HS-5 (cell line): ENCODE measurements at places on chromosomes 2 and 18.
A peak's percentile ranks its signal among the peaks of the same experiment; 100 is the strongest.

DNA sequence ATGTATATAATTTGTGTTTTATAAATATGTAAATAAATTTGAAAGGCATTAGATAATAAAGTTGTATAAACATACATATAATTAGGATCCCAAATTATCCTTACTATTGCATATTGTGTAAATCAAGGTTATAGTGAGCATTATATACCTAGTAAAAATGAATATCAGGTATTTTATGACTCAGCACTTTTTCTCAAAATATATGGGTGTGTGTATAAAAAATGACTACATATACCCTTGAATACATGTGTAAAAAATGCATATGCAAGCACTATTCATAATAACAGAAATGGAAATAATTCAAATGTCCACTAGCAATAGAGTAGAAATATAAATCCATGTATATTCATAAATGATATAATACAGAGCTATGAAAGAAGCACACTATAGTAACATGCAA, 870.9 kb upstream of the CNTNAP5 start:
- no peak for DNase-seq

DNA sequence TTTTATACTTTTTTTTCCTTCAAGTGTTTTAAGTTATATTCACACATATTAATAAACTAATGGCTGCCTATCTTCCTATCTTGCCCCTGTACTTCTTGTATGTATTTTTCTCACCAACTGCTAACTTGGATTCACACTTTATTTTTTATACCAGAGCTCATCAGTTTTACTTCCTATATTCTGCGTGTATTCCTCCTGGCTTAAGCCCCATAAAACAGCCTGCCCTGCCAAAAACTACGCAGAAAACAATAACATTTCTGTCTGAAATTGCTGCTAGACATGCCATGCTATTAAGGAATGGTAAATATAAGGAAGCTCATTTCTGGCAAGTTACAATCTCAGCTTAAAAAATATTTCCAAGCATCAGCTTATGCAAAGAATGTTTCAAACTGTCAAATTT, 172.3 kb downstream of the UBE2E3 start:
- no peak for DNase-seq

- DNase-seq, result no peak
These were observed 48.3 kb downstream of the GLI2 start for GRCh38 chr2:120783969-120784372.

- DNase-seq, result no peak
These were observed 101.2 kb upstream of the MAP4K4 start for GRCh38 chr2:101596333-101596732.

DNA sequence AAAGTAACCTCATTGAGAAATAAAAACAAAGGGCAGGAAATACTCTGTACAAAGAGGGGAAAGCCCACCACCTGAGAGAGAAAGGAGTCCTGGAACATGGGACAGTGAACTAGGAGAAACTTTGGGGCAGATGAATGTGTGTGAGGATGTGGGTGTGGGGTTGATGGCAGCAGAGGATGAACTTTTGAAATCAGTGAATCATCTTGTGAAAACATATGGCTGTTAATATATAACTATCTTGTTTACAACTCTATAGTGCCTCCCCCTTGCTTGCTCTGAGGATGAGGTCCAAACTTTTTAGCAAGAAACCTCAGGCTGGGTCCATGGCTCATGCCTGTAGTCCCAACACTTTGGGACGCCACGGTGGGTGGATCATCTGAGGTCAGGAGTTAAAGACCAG, 171.8 kb upstream of the LHCGR start:
- no peak for DNase-seq

DNA sequence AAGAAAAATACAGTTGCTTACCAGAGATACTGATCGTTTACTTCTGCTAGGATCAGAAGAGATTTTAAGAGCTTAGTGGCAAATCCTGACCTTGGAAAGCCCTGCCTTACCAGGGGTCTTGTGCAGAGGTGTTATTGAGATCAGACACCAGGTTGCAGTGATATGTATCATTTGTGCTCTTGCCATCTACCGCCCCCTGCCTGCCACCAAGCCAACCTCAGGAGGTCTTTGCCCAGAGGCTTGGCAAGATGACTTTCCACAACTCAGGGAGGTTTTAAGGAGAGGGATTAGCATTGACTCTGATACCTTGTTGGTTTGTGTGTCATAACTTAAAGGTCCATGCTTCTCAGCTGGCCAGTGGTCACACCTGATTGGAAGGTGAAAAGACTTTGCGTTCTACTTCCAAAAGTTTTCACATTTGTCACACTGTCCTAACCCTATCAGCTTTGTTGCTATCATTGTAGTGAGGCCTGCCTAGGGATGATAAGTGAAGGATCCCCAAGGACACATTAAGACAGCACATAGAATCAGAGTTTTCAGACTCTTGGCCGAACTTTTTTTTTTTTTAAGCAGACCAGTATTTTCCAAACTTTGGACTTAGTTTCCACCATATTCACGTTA, 46.2 kb upstream of the MGAT5 start:
- DNase-seq, result no peak

GRCh38 chr2:36140391-36140790, 215.2 kb upstream of the CRIM1 start:
- DNase-seq, result no peak

- DNase-seq, result no peak
These were observed 15.8 kb downstream of the M1AP start for GRCh38 chr2:74632209-74632938.

DNA sequence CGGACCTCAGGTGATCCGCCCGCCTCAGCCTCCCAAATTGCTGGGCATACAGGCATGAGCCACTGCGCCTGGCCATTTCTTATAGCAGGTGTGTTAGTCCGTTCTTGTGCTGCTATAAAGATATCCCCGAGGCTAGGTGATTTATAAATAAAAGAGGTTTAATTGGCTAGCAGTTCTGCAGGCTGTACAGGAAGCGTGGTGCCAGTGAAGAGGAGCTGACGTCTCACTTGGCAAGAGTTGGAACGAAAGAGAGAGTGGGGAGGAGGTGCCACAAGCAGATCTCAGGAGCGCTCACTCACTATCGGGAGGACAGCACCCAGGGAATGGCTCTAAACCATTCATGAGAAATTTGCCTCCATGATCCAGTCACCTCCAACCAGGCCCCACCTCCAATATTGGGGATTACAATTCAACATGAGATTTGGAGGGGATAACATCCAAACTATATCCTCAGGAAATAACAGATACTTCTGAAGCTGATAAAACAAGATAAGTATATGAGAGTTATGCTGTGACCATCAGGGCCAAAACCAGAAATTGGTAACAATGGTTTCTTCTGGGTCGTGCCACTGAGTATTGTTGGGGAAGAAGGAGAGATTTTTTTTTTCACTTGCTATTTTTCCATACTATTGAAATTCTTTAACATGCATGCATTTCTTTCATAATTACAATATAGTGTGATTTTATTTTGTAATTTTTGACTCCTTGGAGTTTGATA, 7.4 kb upstream of the RMC1 start:
- DNase-seq, result no peak

DNA sequence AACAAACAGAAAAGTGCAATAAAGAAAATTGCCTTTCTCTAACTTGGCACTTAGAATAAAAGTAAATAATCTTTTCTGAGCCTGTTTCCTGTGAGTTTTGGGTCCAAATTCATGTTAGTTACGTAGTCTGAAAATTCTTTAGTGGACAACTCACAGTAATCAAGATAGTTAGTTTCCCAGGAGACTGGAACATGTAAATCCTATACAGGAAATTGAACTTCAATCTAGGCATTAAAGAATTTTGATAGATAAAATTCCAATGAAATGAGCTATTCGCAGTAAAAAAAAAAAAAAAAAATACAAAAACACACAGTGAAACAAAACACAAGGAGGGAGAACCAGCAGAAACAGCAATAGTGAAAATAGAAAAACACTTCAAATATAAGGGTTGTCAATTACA, 83.8 kb upstream of the REG3G start:
- DNase-seq, result no peak

DNA sequence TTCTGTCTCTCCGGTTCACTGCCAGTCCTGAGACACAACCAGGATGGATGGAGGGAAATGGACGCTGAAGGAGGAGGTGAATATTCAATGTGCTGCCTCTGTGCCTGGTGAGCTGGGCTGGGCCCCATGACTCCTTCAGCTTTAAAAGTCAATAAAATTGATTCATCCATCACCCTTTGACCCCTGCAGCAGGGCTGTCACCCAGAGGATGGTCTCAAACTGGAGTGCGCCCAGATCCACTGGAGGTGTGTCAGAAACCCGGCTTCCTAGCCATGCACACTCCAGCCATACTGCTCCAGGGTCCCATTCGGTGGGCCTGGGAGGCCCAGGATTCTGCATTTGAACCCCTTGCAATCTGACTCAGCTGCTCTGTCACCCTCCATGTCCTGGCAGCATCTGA, 94.1 kb upstream of the BOD1L2 start:
- no peak for DNase-seq

GRCh38 chr2:40173276-40173675, 278.6 kb downstream of the SLC8A1 start:
- no peak for DNase-seq

GRCh38 chr2:126786765-126787164, 111.9 kb upstream of the TEX51 start:
- no peak for DNase-seq

DNA sequence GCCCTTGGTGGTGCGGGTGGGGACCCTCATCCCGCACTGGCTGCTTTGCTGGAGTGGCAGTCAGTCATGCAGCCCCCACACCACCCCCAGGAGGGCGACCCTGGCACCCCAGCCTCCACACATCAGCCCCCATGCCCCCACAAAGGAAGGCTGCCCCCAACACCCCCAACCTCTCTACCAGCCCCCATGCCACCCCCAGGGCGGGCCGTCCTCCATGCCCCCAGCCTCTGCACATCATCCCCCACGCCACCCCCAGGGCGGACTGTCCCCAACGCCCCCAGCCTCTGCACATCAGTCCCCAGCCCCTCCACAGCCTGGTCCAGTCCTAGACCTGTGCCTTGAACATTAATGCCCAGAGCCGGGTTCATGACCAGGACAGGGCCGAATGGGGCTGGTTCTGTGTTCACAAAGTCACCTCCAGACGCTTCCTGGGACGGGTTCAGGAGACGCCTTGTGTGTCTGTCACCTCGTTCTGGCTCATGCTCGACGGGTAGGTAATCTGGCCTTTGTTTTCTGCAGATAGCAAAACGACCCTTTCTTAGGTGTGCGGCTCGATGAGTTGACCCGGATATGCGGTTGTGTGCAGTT, 18.4 kb downstream of the D2HGDH start:
- no peak for DNase-seq

DNA sequence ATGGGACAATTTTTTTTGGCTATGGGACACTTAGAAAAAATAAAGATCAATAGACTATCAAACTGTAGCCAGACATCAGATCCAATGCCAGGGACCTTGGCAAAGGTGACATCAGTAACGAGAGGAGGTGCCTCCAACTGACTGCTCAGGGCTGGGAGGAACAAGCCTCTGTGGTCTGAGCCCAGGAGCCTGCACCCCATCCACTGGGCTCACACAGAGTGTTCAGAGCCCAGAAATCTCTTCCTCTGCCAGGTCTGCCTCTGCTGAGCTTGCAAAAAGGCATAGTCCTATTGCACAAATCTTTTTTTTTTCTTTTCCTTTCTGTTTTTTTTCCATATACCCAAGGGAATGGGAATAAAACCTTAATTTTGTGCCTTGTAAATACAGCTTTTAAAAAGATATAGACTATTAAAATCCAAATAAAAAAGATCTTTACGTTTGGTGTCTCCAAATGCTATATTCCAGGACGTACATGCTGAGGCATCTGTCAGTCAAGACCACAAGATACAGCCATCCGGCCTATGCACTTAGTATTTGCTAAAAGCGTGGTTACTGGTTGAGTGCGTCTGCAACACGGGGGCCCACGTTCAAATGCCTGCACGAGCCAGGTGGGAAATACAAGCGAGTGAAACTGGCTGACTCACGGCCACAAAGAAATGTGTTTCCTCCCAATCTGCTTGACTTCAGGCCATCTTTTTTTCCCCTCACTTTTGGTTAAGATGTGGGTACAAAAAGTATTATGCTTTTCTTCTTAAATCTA, 7.8 kb upstream of the ARHGAP25 start:
- no peak for DNase-seq

DNA sequence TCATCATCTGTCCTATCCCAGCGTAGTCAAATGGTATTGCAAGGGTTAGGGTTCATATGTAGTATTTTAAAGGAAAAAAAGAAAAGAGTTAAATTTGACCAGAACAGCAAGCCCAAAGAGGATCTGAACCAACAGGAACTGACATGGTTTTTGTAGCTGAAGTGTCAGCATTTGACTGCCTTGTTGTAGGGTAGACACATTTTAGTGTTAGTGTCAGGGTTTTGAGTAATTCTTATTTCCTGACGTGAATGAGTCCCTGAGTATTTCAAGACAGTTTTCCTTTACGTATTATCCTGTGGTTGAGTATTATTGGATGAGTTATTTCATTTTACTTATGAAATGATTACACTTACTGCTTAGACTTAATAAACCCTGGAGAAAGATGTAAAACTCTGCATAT, 173.3 kb upstream of the ZEB2 start:
- DNase-seq, result no peak

GRCh38 chr2:69619725-69620124, 23.8 kb downstream of the AAK1 start:
- no peak for DNase-seq

GRCh38 chr2:162462911-162463310, 119.0 kb downstream of the GCA start:
- DNase-seq, result no peak

DNA sequence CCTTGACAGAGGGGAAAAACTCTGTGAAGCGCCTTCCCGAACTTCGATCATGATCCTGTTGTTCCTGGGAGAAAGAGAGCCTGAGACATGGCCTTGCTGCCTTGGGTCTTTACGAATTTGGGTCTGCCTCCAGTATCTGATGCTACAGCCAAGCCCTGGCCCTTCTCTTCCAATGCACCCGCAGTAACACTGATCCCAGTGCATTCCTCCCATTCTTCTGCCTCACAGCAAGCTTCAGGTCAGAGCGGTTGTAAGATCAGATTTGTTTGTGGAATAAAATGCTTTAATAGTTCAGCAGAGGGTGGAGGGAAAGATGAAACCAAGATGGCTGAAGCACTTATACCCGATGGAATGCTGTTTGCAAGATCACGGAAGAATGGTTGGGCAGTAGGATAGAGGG, 196.7 kb upstream of the SIX2 start:
- no peak for DNase-seq

DNA sequence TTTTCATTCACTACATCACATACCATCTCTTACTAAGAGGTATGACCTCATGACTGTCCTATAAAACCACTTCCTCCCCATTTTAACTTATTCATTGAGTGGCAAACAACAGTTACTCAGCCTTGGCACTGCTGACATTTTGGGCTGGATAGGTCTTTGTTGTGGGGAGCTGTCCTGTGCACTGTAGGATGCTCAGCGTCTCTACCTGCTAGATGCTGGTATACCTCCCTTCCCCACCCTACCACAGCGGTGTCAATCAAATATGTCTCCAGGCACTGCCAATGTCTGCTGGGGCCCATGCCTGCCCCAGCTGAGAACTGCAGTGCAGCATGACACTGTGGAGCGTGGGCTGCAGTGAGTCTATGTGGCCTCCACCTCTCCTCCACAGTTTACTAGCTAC, 76.3 kb upstream of the MGAT4A start:
- no peak for DNase-seq

GRCh38 chr2:149089068-149089467, 50.6 kb downstream of the LYPD6B start:
- DNase-seq, result no peak

GRCh38 chr2:96952976-96953610, 33.3 kb downstream of the FAM178B start:
- no peak for DNase-seq

- DNase-seq, result peak; percentile 34
These were observed 757 bp upstream of the MTCL1 start for GRCh38 chr18:8704361-8705237.

- no peak for DNase-seq
These were observed 94.3 kb downstream of the LOXHD1 start for GRCh38 chr18:46562674-46563192.

GRCh38 chr2:71728036-71728435, 274.7 kb downstream of the DYSF start:
- no peak for DNase-seq
